ENCODE measurements at places on chromosomes 7 and 10.

- no peak for DNase-seq
Observed at GRCh38 chr10:103925591-103925990, 7.6 kb upstream of the STN1 start.

GRCh38 chr10:32972929-32973328, 14.9 kb upstream of the ITGB1 start:
- DNase-seq = no peak

DNA sequence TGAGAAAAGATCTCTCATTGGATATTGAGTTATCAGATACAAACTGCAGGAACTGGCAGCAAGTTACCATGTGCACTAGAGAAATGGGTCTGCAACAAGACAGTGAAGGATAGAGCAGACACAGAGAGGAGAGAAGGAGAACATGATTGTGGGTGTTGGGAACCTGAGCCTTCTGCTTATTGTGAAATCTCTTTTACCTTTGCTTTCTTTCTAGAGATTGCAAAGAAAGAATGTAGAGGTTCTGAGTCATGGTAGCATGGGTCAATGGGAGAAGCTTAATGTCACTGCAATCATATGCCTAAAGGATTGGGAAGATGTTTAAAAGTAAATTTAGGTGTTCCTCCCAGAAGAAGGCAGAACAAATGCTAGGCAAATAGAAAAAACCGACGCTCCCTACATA, 821.4 kb downstream of the CCSER2 start:
- no peak for DNase-seq

- no peak for DNase-seq
Observed at GRCh38 chr10:119409385-119409784, 133.1 kb downstream of the RGS10 start.

DNA sequence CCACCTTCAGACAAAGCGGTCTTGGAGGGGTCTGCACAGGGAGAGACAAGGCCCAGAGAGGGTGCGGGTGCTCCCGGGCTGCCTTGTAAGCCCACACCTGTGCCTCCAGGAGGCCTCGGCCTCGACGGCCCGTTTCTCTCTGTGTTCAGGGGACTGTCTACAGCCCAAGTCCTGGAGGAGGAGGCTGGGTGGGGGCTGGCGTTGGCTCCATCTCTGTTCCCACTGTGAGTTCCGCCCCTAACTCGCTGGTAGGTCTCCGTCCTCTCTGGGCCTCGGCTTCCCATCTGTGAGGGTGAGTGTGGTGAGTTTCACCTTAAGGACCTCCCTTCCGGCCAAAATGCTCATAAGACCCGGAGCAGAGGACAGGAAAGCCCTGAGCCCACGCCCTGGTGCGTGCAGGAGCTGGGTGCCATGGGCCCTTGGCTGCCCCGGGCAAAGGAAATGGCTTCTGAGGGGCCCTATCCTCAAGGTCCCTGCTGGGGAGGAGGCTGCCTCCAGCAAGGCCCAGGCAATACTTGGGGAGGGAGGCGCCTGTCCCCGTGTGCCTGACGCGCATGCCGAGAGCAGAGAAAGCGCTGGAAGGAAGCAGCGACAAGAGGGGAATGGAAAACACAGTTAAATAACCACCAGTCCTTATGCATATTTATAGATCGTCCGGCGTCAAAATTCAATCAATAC, 276.8 kb downstream of the ELFN1 start:
- no peak for DNase-seq

DNA sequence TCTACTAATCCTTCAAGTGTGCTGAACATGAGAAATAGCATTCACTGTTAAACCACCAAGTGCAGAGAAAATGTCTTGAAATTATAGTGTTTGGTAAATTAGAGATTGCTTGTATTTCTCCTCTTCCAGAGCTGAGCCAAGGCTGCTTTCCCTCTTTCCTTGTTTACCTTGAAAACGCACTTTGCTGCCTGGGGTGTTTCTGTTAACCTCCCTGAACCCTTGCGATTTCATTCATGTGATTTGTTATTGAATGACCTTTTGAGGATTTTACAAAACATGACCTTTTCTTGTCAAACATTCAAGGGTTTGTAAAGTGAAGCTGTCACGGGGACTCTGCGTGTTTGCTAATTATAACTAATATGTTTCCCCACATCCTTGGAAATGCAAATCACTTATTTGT, 169.4 kb downstream of the LRMDA start:
- DNase-seq = no peak

GRCh38 chr7:157519798-157520244, 183.0 kb downstream of the DNAJB6 start:
- no peak for DNase-seq

DNA sequence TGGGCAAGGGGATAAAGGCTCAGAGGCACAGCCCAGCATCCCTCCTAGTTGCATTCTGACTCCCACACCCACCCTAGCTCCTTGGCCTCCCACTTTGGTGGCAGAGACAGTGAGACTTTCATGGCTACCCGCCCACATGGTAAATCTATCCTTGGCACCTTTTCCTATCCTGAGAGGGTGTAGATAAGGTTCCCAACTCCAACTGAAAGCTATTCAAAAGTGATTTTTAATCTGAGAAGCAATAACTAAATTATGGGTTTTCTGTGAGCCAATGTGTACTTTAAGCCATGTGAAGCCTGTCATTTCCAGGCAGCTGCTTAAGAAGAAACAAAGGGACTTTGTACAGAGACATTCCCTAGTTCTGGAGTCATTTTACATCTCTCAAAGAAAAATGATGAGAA, 9.1 kb downstream of the LAMB1 start:
- DNase-seq = no peak

DNA sequence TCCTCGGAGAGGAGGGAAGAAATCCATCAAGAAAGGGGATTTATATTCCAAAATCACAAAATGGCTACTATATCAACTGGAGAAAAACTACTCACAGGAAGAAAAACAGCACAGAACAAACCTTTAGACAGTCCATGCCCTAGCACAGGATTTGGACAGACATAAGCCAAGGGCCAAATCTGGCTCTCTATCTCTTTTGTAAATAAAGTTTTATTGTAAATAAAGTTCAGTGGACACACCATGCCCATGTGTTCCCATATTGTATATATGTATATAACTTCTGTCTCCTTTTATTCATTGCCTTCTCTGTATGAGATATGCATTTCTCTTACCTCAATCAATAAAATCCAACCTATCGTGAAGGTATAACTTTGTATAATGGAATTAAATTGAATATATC, 742.8 kb upstream of the LRRTM3 start:
- no peak for DNase-seq

DNA sequence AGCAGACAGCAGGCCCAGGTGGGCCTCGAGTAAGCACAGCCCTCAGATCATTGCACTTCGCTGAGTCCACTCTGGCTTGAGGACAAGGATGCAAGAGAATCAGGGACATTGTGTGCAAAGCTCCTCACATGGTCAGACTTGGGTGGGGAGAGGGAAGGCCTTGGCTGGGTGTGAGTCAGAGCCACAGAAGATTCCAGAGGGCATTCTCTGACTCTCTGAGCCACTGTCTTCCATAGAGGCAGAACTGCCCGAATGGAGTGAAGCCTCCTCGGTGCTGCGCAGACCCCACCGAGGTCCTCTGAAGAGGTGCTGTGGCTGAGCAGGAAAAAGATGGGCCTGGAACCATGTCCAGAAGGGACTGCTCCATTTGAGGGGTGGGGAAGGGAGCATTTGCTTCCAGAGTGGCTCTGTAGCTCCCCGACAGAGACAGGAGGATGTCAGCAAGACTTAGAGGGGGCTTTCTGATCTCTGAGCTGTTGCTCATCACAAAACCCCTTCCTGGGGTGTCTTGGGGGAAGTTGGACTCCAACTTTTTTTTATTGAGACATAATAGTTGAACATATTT, 120.8 kb downstream of the PTPN20 start:
- no peak for DNase-seq

DNA sequence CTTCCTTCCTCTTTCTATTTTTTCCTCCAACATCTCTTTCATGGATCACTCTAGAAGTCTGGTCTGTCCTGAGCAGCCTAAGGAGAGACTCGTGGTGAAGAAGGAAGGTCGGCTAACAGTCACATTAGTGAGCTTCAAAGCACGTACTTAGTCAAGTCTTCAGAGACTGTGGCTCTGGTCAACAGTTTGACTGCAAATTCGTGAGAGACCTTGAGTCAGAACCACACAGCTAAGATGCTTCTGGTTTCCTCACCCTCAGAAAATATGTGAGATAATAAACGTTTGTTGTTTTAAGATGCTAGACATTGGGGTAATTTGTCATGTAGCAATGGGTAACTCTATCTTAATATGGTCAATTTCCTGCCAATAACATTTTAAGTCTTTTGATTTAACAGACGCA, 126.2 kb upstream of the LRRN3 start:
- DNase-seq = no peak

- DNase-seq = no peak
Observed at GRCh38 chr10:71575451-71575850, 144.1 kb downstream of the C10orf105 start.

- DNase-seq = no peak
Observed at GRCh38 chr10:44908066-44908749, 2.9 kb upstream of the TMEM72 start.

DNA sequence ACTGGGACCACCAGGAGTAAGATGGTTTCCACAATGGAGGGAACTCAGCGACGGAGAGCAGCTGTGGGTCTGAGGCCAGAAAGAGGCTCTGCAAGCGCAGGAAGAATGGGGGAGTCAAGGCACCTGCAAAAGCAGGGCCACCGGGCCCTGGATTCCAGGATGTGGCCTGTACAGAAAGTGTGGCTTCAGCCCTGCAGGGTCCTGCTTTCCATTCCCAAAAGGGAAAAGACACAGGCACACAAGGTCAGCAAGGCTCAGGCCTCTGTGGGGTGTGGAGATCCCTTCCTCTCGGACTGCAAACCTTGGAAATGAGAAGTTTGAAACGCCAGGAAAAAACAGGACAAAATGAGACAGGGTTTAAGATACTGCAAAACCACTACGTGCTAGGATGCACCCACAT, 232.5 kb downstream of the TNS3 start:
- DNase-seq = no peak

- no peak for DNase-seq
Observed at GRCh38 chr10:122181041-122181732, 89.9 kb upstream of the BTBD16 start.

DNA sequence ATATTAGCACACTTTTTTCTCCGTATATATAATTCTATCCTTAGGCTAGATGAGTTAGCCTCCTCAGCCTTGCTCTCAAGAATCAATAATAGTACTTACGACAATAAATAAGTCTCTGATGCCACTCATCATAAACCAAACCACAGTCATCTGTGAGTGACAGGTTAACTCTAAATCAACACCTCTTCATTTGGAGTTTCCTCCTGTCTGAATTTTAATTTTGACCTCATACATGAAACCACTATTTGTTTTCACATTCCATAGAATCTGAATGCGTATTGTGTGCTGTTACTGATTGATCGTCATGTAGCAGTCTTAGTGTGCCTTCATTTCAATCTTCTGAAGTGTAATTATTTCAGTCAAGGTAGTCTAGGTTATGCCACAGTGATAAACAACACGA, 85.8 kb downstream of the HGF start:
- no peak for DNase-seq

GRCh38 chr10:93999401-93999851, 5.7 kb downstream of the PLCE1 start:
- no peak for DNase-seq

- no peak for DNase-seq
Observed at GRCh38 chr10:44992070-44992731, 8.5 kb upstream of the ZNF22 start.

- DNase-seq = no peak
Observed at GRCh38 chr10:90591629-90592028, 266.2 kb downstream of the HTR7 start.

- no peak for DNase-seq
Observed at GRCh38 chr10:71527135-71527534, 130.4 kb downstream of the CDH23 start.

GRCh38 chr10:77545585-77545984, 92.0 kb downstream of the KCNMA1 start:
- DNase-seq = no peak

DNA sequence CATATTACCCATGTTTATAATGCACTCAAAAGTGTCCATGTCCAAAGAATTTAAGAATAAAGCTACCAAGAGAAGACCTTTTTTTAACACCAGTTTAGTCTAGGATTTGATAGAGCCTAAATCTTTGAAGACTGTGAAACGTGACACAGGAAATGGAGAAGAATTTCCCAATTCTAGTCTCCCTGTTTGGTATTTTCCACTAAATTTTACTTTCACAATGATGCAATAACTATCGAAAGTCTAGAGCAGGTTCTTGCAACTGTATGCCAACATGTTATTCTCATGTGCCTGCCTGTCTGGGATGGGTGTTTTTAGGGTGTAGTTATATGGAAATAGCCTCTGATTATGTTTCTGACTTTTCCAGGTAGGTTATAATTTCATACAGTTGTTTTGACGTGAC, 6.9 kb upstream of the MXI1 start:
- DNase-seq = no peak

- no peak for DNase-seq
Observed at GRCh38 chr7:36301914-36302771, 87.5 kb upstream of the ANLN start.

- DNase-seq = no peak
Observed at GRCh38 chr10:44244745-44245600, 139.9 kb downstream of the CXCL12 start.

GRCh38 chr10:95790982-95791381, 35.0 kb downstream of the ENTPD1 start:
- no peak for DNase-seq

DNA sequence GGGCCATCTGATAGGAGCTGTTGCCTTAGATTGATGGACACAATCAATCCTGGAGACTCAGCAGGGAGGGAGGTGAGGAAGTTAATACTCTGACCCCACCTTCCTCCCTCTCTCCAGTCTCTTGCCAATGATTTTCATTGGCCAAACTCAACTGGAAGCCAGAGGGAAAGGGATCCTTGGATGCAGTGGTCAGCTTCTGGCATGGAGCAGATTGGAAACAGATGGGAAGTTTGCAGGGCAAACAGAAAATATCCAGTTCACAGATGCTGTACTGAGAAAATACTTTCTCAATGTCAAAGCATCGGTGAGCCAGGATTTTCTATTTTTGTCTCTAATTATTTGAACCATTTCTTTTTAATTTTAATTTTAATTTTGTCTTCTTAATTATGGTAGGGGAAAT, 170.8 kb downstream of the BBS9 start:
- no peak for DNase-seq

DNA sequence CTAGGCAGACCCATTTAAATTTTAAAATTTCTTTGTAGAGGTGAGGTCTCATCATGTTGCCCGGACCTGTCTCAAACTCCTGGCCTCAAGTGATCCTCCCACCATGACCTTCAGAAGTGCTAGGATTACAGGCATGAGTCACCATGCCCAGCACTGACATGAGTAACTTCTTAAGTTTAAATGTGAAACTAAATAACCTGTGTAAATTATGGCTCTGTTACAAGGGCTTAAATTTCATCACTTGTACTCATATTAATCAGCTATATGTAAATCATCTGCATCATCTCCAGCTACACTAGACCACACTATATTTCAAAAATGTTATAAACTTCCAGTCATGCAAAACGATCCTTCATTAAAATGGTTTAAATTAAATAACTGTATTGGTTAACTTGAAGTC, 56.1 kb downstream of the ATAD1 start:
- no peak for DNase-seq

DNA sequence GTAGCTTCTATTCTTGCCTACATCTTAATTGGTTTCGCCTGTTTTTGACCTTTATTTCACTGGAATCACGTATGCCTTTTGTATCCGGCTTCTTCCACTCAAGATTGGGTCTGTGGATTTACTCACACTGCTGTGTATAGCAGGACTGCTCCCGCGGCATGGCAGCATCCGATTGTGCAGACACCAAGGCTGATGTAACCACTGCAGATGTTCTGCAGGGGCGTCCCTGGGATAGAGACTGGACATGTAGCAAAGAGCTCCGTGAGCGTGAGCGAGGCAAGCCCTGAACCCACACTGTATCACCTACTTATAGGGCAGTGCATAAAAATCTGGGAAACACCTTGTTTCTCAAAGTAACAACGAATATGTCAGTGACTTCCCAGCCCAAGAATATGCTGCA, 11.4 kb upstream of the IDI2 start:
- DNase-seq = no peak

Measured in effector CD4-positive, alpha-beta T cell (primary cell).